ENCODE measurements at places on chromosomes 1 and 21.

- DNase-seq = peak; percentile 72
These were observed 47.1 kb upstream of the IRF2BP2 start for GRCh38 chr1:234656944-234657654.

DNA sequence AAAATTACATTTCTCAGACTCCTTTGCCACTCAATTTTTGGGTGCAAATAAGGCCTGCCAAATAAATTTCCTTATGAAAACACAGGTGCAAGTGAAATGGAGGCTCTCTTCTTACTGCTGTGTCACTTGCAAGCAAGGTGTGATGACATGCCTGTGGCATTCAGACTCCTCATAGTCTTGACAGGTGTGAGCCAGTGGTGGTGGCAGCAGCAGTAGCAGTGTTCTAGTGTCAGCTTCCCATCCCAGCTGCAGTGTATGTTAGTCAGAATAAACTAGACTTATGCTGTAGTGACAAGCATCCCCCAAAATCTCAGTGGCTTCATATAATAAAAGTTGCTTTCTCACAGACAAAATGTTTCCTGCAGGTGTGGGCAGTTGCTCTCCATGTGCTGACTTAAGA, 3.8 kb upstream of the EEIG2 start:
- no peak for DNase-seq

GRCh38 chr1:7266561-7266960, 481.3 kb downstream of the CAMTA1 start:
- DNase-seq = no peak

DNA sequence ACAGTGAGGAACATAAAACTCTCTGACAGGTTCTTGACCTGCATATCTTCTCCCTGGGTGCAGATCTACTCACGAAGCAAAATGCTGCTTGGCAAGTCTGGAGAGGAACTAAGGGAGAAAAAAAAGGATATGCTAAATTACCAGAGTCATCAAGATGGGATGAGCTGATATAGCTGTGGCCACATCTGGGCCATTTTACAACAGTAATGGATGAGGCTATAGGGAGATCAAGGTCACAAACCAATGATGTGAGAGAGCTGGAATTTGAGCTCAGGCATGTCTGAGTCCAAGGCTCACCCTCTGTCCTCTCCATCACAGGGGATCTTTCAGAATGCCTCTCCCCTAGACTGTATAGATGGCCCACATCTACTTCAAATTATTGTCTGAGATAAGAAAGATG, 26.2 kb downstream of the ZMYND12 start:
- no peak for DNase-seq

DNA sequence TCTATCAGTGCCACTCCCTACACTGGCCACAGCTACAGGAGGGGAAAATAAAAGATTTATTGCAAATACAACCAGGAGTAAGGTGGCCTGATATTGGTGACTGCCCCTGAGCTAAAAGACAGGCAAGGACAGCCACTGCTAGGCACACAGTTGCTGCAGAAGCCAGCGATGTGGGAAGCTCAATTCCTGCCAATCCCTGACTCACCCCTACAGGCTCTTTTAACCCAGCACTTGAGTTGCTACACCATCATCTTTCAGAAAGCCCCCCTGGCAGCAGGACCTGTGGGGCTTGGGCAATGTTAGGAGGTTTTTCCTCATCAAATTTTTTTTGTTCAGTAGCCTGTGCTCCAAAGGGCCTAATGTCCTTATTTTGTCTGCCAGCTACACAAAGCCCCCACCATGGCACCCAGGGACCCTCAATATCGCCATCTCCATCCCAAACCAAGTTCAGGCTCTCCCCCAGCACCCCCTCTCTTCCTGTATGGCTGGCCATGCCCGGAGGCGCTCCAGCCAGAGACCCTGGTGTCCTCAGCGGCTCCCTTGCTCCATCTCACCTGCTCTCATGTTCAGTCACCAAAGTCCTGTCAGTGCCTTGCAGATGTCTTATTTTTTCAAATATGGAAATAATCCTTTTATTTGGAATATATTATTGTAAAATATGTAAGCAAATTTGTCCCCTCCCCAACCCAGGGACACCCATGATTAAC, 13.4 kb downstream of the CLEC20A start:
- no peak for DNase-seq

DNA sequence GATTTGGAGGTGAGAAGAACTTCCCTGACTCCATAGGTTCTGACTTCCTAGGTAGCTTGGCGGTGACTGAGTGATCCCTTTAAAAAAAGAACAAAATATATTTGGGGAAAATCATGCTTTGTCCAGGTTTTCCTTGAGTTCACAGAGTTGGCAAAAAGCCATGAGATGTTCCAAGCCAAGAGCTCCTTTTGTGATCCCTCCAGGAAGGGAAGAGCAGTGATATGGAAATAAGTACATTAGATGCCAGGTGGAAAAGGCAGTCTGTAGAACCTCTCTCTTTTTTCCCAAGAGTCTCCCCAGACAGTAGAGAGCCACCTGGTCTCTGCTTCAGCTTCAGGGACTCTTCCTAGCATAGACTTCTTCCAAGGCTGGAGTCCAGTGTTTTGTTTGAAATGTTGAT, 10.2 kb downstream of the TLCD4 start:
- no peak for DNase-seq

DNA sequence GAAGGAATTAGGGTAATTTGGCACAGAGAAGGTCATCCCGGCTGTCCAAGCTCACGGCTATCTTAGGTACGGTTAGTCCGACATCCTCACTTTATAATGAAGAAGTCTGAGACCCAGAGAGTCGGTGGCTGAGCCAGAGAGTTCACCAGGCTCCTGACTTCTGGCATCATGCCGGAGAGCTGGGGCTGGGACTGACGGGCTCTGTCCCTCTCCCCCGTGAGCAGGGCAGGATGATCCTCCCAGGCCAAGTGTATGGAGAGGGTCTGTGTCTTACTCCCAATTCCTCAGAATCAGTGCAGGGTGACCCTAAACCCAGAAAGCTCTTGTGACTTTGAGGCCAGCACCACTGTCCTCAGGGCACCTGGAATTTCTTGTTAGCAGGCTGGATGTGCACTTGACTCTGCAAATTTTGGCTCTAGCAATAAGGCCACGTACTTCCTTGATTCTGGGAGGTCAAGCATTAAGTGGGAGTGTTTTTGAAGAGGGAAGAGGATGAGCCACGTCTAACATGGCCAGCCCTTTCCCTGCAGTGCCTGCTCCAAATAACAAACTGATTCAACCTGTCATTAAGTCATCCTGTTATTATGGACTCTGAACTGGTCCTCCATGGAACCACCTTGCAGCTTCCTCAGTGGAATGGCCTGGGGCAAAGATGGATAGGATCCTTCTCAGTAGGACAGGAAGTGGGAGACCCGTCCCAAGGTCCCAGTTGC, 20.8 kb upstream of the BTG2 start:
- no peak for DNase-seq

DNA sequence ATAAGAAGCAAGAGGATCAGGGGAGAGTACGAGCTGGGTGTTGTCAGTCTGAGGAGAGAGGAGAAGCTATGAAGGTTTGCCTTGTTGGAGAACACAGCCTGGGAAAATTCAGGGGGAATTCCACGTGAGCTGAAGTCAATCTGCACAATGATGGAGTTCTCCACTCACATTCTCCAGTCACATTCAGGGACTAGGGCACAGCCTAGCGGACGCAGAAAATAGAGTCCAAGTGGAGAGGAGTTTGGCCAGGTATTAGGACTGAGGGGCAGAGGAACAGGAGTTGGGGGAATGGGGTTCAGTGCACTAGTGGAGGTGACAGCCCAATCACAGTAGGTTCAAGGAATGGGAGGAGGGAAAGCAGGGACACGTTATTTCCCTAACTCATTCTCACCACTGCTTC, 124.0 kb downstream of the KCNH1 start:
- no peak for DNase-seq

- no peak for DNase-seq
These were observed 113.9 kb downstream of the ATP5PO start for GRCh38 chr21:33801424-33802405.

DNA sequence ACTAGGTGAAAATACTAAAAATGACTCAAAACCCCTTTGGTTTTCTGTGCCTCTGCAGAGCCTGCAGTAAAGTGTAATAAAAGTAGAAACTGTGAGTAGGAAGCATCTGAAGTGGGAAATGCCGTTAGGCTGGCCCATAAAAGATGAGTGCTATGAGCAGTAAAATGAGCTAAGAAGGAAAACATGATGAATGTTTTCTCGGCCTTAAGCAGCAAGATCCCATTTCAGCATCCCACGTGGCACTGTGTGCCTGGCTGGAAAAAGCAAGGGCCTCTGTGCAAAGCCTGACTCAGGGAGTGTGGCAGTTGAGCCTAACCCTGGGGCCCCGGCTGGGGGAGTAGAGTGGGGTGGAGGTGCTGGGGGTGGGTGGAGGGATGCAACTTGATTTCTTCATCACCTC, 109.5 kb downstream of the TBX15 start:
- no peak for DNase-seq

DNA sequence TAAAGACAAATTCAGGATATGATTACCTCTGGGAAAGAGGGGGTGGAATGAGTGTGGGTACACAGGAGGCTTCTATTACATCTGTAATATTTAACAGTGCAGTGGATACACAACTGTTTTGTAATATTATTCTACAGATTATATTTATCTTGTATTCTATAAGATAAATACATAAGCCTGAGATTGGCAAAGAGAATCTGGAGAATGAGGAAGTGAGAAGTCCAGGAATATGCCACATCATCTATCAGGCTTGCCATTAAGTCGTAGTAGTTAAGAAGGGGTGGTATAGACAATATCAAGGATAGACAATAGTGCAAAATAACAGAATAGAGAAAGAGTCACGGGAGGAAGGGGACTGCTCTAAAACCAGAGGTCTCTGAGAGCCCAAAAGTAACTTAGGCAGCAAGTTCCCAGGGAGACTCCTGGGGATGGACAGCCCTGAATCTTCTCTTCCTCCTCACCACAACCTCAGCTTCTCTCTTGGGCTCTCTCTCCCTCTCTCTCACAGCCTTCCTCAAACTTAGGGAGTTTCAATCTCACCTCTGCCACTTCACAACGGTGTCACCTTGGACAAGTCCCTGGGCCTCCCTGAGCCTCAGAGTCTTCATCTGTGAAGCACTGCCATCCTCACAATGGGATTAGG, 14.0 kb upstream of the PTAFR start:
- no peak for DNase-seq

DNA sequence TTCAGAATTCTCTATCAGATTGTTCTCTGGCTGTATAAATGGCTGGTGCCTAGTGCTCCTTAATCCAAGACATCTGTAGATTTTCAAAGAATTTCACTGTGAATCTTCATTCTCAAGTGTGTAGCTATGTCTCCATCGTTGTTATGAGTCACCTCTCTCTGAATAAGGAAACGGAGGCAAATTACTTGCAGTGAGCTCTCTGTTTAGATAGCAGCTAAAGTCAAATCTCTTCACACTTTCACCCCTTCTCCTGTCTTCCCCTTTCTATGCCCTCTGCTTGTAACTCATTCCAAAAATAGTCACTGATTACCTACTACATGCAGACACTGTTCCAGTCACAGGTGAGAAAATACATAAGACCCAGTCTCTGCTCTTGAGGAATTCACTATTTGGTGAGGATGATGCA, 39.7 kb downstream of the CHML start:
- no peak for DNase-seq

GRCh38 chr1:114033961-114034360, 54.7 kb downstream of the OLFML3 start:
- no peak for DNase-seq

DNA sequence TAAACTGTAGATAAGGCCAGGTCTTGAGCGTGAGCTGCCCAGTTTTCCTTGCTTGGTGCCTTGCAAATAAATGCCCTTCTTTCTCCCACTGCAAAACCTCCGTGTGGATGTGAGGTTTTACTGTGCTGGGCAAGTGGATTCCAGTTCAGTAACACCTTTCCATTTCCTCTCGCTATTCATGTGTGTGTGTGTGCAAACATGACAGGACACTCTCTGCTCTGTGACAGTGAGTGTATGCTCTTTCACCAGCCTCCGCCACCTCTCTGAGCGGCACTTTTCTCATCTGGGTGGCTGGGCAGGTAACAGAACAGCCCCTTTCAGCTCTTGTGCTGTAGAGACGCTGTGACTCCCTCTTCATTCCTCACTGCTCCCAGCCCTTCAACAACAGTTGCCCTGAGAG, 23.9 kb downstream of the CNIH3 start:
- no peak for DNase-seq

GRCh38 chr1:218711884-218712674, 366.9 kb downstream of the TGFB2 start:
- DNase-seq = no peak

DNA sequence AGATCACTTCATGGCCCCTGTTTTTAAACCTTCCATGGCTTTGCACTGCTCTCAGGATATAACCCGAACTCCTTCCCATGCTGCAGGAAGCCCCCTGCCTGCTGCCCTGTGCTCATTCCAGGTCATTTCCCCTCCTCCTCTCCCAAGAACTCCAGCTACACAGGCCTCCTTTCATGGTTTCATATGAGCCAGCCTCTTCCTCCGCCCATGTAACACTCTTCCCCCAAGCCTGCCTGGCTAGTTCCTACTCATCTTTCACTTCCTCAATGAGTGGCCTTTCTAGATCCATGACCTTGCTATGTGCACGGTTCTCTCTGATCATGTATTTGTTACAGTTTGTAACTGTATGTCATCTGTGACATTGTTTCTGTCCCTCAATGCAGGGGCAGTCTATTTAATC, 3.1 kb upstream of the NCF2 start:
- DNase-seq = peak; percentile 36

DNA sequence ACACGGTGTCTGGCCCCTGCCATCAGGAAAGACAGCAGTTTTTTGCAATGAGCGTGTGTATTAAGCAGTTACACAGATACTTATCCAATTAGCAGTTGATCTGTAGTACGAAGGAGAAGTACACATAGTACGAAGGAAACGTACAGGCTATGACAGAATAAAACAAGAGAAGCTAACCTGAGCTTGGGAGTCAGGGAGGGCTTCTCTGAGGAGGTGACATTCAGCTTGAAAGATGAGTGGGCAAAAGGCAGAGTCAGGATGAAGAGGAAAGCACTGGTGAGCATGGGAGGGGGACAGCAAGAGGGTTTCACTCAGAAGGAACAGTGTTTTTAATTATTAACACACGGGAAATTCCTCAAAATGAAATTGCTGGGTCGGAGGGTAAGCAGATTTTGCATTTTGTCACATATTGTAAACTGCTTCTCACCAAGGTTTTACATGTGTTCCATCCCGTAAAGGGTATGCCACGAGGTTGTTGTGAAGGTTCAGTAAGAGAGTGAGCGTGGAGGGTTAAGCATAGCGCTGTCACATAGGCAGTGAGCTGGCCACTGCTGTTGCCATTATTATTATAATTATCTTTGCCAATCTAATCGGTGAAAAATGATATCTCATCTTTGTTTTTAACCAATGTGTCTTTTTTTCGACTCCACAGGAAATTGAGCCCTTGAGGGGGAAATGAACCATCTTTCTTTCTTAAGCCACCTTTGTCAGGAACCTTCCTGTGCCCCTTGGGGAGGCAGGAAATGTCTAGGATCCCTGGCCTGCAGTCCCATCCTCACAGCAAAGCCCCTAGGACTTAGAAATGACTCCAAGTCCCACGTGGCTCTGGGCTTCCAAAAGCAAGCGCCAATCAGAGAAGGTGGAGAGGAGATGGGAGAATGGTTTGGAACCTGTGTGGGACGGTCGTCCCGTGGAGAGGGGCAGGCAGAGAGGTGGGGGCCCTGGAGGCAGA, 47.3 kb upstream of the POU3F1 start:
- DNase-seq = no peak

GRCh38 chr1:224182057-224182865, 779 bp upstream of the DEGS1 start:
- peak; percentile 44 for DNase-seq

GRCh38 chr1:12174924-12175810, 8.4 kb downstream of the TNFRSF1B start:
- no peak for DNase-seq

GRCh38 chr21:37564924-37565529, 198.5 kb downstream of the DYRK1A start:
- no peak for DNase-seq

GRCh38 chr21:22791986-22792560, 1793.9 kb downstream of the NCAM2 start:
- DNase-seq = no peak

Data from CD4-positive, alpha-beta T cell treated with Interferon gamma for 1 hour (primary cell).